ENCODE measurements at places on chromosomes 2 and 18.

DNA sequence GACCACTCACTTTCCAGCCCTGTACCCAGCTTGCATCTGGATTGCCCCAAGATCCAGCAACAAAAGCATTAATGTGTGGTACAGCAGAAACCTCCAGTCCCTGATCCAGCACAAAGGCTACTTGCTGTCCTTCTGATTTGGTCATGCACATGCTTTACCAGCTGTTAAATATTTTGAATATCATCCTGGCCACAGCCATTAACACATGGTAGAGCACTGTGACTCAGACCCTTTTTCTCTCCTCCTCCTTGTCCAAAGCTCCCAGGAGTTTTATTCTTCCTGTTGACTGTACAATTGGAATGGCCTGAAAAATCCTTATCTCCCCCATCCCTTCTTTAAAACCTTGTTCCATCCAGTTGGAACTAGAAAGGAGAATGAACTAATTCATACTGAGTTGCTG lies 419.7 kb upstream of the TNP1 start:
- no peak for DNase-seq

GRCh38 chr2:145020694-145021093 lies 500.8 kb upstream of the ZEB2 start:
- no peak for DNase-seq

DNA sequence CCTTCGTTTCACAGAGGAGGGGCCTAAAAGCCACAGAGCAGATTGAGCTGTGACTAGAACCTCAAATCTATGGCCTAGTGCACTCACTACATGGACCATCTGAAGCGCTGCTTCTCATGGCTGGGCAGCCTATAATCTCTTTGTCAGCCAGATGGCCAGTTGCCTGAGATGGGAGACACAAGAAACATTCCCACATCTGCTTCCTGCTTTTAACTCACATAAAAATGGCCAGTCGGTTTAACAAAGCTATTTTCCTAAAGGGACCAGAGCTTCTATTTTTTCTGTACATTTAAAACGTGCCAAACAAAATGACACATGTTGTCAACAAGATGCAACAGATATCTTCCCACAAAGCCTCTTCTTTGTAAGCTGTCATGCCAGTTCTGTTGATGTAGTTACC lies 173.8 kb downstream of the GFPT1 start:
- DNase-seq = no peak

DNA sequence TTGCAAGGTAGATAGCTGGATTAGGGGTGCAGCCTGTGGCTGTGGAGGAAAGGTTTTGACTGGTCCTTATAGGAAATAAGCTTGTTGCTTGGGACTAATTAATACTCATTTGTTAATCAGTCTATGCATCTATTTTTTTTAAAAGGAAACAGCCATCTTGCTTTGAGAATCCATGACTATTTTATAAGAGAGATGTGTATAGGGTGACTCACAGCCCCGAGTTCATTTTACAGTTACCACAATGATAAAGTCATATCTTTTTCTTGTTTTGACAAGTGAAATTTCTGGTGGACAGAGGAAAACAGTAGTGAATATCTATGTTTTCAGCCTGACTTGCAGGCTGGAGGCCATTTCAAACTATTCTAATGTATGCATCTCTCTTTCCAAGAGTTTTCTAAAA lies 193.5 kb upstream of the CCDC68 start:
- no peak for DNase-seq

GRCh38 chr2:231250698-231251097 lies 52.3 kb downstream of the ARMC9 start:
- no peak for DNase-seq

DNA sequence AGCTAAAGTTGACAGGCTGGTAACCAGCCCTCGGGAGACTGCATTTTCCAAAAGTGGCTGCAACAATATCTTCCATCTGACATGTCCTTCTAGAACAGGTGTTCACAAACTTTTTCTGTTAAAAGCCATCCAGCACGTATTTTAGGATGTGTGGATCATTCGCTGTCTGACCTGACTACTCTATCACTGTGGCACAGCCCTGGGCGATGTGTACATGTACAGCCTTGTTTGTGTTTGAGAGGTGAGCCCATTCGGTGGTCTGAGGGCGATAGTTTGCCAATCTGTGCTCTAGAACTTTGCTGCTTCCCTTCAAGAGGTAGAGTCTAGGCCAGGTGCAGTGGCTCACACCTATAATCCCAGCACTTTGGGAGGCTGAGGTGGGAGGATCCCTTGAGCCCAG lies 166.2 kb downstream of the TGIF1 start:
- DNase-seq = no peak

DNA sequence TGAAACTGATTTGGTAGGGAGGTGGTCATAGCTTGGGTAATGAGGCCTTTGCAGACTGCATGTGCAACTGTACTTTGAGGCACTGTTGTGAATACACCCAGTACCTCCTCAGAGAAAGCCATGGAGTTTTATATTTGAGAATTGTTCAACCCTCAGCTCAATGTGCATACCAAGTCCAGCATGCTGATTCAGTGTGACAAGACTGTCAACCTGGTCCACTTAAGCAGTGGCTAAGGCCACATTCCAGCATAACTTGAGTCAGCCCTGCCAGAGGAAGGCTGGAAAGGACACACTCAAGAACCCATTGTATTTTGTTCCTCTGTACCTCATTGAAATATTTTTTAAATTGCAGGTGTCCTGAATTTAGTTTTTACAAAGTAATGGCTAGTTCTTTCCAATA lies 121.8 kb upstream of the HNMT start:
- DNase-seq = no peak

DNA sequence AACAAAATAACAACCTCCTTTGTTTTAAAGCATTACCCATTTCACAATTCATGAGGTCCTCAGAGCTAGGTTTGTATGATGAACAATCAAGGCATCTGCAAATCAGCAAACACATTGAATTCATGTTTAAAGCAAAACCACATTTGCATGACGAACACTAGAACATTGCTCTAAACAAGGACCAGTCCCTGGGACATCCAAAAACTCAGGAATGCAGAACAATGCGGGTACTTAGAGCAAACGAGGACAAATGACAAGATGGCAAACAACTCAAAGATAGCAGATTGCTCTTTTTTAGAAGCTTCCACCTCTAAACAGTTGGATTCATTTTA lies 45.7 kb upstream of the RALBP1 start:
- no peak for DNase-seq

DNA sequence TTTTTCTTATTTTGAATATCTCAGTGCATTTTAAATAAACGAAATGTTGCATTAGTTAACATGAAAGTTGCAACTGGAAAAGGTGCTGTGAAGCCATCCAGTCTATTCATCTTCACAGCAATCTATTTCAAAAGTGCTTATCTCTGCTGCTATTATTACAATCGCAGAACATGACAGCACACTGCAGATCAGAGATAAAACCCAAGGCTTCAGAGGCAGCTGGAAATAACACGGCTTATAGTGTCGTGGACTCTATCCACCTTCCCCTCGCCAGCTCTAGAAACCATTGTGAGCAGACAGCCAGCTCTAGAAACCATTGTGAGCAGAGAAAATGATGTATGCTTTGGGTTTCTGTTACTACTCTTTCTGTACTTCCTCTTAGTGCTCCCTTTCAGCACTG lies 1140.8 kb upstream of the CELF4 start:
- DNase-seq = no peak

- DNase-seq = no peak
Observed at GRCh38 chr2:201790291-201790690, 9.6 kb upstream of the ALS2 start.

GRCh38 chr2:191059308-191059707 lies 45.3 kb upstream of the STAT1 start:
- no peak for DNase-seq

GRCh38 chr2:193695367-193695766 lies 1500.6 kb upstream of the TMEFF2 start:
- no peak for DNase-seq

DNA sequence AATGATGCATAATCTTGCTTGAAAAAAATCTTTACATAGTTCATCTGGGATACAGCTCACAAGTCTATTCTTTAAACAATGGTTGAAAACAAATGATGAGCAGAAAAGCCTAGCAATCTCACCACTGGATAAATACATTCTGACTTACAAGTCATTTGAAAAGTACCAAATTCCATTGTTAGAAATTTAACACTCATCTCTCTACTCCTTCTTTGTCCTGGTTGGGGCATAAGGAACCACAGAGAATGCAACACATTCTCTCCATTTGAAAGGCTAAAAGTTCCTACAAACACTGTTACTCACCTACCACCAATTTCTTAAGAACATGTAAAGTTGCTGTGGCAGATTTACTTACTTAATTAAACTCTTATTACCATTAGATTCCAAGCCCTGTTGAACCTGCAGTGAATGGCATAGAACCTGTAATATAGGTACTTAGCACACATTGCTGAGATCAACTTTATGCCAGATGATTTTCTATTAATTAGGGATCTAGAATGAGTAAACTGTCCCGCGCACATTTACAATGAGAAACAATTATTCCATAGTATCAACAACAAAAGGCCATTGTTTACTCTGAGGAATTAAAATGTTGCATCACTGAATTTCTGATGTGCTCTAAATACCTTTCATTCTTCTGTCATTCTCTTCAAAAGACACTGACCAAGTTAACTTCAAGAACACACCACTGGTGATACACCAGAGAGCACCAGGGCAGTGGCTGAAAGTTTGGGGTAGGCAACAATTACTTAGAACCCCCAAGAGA lies 69.6 kb downstream of the CABYR start:
- no peak for DNase-seq

DNA sequence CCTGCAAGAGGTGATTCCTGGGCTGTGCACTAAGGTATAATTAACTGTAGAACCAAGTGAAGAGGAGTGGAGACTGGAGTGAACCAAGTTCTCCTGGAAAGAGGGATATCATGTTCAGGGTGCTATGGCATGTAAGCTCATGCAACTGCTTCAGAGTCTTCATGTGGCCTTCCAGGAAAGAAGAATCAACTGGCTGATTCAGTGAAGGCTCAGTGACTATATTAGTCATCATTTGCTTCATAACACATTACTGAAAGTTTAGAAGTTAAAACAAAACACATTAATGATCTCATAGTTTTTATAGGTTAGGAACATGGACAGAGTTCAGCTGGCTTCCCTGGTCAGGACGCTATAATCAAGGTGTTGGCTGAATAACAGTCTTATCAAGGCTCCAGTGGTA lies 1200.8 kb upstream of the GYPC start:
- no peak for DNase-seq

- no peak for DNase-seq
Observed at GRCh38 chr2:202165945-202166344, 72.5 kb downstream of the SUMO1 start.

- no peak for DNase-seq
Observed at GRCh38 chr2:75772908-75773630, 62.4 kb upstream of the GCFC2 start.

DNA sequence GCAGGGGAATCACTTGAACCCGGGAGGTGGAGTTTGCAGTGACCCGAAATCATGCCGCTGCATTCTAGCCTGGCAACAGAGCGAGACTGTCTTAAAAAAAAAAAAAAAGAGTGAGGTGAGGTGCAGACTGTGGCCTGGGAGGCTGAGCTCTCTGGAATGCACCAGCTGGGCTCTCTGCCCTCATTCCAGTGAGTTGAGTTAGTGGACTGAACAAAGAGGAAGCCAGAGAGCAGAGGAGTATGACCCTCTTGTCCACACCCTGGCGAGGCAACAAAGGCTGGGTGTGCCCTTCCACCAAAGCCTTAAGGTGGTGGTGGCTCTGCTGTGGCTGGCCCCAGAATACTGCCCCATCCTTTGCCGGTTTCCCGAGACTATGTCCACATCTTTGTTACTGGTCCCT lies 71.3 kb upstream of the ACKR3 start:
- DNase-seq = no peak

DNA sequence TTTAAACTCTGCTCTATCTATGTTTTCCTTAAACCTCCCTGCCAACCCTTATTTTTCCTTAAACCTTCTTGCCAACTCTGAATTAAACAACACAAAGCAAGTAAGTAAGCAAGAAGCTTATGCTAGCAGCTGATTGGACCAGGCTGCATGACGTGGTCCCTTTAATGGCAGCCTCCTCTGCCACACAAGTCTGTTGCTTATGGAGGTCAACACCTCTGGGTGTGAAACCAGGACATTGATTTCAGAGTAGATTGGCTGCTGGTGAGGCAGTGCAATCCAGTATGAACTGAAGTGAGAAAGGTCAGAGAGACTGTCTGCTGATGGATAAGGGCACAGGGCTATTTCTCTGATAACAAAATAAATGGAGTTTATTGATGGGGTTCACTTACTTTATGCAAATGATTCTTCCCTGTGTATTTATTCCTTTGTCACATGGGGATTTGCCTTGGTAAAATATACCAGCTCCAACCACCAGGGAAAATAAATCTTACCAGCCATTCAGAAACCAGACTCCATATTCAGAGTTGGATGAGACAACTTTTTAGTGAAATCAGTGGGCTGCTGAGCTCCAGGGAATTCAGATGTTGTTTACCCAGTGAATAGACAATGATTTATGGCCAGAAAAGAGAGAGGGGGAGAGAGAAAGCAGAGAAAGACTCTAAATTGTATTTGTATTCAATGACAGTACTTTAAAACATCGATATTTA lies 112.2 kb upstream of the NCKAP5 start:
- no peak for DNase-seq

- DNase-seq = no peak
Observed at GRCh38 chr2:141048951-141049350, 1081.9 kb downstream of the LRP1B start.

- DNase-seq = no peak
Observed at GRCh38 chr2:144705328-144706245, 185.7 kb upstream of the ZEB2 start.

GRCh38 chr18:41617647-41618046 lies 337.4 kb upstream of the PIK3C3 start:
- no peak for DNase-seq

- no peak for DNase-seq
Observed at GRCh38 chr2:227877421-227878310, 6.2 kb downstream of the DAW1 start.

- DNase-seq = no peak
Observed at GRCh38 chr18:34801774-34802173, 91.7 kb downstream of the DTNA start.

DNA sequence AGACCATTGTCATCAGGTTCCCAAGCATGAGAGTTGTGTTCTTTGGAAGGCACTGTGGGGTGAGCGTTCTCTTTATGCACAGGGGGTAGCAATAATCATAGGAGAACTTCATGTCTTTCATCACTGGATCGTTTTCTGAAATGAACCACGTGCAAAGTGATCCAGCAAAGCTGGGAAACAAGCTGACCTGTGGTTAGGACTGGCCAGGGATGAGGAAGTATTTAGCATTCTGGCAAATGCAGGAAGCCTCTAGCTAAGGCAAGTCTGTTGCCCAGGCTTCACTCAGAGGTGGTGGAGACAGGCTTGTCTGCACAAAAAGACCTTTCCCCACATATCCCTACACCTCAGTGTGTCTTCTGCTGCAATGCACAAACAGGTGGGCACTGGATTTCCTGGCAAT lies 58.6 kb downstream of the MMADHC start:
- no peak for DNase-seq
